Activated T-cell treated with anti-CD3 and anti-CD28 coated beads, Interleukin-2, amount 50 U/mL, for 4 hours (primary cell): ENCODE measurements at places on chromosomes 7 and 10. TPM values are rescaled to one million over a fixed set of nuclear protein-coding genes. Genes with fewer than 3 reads are reported as not detected.

DNA sequence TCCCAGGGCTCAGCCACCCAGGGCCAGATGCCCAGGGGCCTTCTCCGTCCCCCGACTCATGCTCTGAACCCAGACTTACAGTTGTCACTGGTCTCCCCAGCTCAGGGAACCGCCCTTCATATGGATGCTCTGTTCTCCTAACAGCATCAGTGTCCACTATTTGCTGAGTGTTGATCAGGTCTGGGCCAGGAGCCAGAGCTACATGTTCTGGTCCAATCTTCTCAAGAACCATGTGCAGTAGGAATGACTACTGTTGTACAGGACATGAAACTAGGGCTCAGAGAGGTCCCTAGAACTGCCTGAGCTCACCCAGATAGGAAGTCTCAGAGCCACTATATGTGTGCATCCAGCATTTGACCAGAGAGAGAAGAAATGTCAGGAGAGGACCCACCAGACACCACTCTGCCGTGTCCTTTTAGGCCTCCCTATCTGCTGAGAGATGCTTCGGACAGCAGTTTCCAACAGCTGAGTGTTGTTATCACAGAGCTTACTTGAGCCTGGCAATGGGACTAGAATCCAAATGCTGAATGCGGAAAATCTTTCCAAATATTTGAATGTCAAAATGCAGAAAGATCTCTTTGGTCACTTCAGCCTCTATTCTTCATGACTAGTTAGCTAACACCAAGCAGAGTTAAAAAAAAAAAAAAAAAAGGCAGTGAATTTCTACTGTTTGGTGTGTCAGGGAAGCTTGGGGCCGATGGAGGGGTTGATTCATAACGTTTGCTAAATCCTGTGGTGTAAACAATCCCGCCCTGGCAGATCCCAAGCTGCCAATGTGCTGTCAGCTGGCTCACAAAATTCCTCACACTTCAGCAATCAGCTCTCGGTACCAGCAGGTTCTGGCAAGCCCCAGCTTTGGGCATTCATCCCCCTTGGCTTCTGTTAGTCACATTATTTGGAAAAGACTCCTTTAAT lies 246.1 kb downstream of the TNS3 start:
- no peak for DNase-seq

GRCh38 chr7:75966190-75966961 lies 28.0 kb downstream of the TMEM120A start:
- DNase-seq, result no peak

- no peak for DNase-seq
Measured at GRCh38 chr7:17275749-17276671, 22.4 kb upstream of the AHR start.

DNA sequence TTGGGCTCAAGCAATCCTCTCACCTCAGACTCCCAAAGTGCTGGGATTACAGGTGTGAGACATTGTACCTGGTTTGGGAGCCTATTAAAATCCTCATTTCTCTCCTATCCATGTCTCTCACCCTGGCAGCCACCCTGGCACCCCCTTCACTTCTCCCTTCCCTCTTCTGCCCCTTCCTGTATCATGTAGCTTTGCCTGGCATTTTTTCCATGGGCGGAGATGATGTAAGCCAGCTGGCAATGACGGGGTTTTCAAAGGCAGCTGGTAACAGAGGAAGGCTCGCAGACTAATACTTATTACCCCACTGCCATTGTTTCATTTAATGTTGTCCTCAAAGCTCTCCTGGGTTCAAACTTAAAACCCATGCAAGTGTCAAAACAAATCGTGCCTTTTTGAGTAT lies 61.9 kb downstream of the RGS10 start:
- no peak for DNase-seq

DNA sequence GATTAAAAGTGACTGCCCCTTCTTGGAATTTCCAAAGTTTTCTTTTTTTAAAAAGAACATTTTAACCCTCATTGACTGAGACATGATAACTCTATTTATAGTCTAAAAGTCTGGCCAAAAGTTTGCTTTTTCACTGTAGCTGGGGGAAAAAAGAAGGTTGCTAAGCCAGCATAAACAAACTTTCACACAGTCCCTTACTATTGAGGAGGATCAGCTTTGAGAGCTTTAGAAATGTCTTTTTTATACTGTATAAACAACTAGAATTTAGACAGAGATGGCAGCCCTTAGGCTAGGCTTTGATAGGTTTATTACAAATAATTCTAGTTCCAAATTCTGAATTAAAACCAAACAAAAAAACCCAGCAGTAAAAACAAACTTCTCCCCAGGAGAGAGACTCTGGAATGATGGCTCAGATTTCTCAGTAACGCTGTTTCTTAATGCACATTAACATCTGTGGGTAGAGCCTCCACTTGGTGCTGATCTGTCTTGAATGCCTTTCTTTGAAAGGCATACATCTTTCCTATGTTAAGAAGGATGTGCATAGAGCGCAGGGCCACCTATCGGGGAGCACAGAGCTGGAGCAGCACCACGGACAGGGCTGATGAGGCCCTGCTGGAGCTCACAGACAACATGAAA lies 100.9 kb upstream of the PDLIM1 start:
- no peak for DNase-seq

- DNase-seq, result no peak
Measured at GRCh38 chr7:81676105-81676811, 93.6 kb downstream of the HGF start.

DNA sequence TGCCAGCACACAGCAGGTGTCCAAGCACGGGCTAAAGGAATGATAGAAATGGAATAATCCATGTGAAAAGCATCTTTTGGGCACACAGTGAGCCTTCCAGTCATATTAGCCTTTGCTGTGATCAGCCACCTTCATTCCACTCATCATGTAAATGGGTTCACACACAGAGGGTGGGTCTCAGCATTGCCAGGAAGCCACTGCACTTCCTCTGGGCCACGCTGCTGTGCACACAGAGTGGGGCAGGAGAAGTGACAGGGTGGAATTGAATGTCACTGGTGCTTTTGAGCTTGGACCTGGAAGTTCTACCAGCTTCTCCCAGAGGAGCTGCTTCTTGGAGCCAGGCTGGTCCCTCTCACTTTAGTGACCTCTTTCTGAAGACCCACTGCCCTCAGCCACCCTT lies 203.5 kb downstream of the USP6NL start:
- DNase-seq, result no peak

GRCh38 chr10:14579405-14579804 lies 195.3 kb downstream of the FAM107B start:
- DNase-seq, result no peak

DNA sequence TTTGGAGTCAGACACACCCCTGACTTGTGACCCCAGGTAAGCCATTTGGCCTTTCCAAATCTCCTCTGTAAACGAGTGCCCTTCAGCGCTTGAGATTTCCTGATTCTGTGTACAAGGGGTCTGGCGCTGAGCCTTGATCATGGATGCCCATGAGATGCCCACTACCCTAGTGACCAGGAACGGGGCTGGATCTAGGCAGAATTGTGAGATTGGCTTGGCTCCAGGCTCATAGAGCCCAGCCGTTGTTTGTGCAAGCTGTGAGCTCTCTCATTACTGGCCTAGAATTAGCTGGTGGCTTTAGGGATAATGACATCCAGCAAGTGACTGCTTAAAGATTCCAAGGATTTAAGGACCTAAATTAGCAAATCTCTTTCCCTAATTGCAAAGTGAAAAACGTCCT lies 84.9 kb downstream of the CAMK1D start:
- DNase-seq, result no peak

GRCh38 chr7:130387628-130388403 lies 7.5 kb downstream of the CPA1 start:
- DNase-seq, result no peak

GRCh38 chr10:75165684-75166622 lies 44.6 kb upstream of the VDAC2 start:
- no peak for DNase-seq

- no peak for DNase-seq
Measured at GRCh38 chr7:92057375-92057774, 76.9 kb downstream of the CYP51A1 start.

DNA sequence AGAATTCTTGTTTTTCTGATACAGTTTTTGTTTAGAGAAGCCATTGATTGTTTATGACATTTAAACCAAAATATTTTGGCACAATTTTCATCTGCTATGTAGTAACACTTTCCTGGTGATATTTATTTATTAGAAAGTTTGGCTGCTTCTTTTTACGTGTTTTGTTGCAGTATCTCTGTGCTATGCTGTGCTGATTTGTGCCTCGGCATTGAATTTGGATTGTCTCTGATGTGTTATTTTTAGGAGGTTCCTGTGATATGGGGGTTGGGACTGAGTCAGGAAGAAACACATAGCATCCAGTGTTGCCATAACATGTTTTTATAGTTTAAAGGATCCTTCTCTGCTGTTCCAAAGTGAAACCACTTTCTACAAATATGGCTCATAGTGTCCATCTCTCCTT lies 1197.7 kb upstream of the LRRN3 start:
- DNase-seq, result no peak

- DNase-seq, result no peak
Measured at GRCh38 chr7:85289279-85289678, 102.4 kb upstream of the SEMA3D start.

DNA sequence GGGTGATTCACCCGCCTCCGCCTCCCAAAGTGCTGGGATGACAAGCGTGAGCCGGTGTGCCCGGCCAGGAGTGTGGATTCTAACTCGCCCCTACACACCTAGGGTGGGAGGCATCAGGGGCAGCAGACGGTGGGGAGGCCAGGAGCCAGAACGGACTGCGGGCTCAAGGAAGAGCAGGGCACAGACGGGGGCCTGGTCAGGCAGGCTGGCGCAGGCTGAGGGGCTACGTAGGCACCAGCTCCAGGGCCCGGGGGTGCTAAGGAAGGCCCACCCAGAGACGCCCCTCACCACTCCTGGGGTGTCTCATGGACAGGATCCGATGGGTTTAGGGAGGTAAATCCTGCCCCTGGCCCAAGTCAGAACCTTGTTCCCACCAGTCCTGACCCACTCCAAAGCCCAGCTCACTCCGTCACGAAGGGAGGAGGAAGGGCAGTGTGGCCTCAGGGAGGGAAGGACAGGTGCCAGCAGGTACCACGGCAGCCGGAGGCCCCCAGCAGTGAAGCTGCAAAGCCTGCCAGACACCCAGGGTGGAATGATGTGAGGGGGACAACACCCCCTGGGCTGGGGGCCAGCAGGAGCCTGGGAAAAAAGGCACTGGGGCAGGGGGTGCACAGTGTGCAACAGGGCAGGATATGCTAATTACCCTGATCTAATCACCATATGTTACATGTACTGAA lies 251.4 kb downstream of the MAD1L1 start:
- DNase-seq, result no peak

GRCh38 chr7:140683657-140684056 lies 10.9 kb downstream of the ADCK2 start:
- DNase-seq, result no peak

- DNase-seq, result no peak
Measured at GRCh38 chr10:58758321-58758720, 245.6 kb downstream of the BICC1 start.

- DNase-seq, result no peak
Measured at GRCh38 chr10:5447611-5448071, 35.3 kb downstream of the NET1 start.

DNA sequence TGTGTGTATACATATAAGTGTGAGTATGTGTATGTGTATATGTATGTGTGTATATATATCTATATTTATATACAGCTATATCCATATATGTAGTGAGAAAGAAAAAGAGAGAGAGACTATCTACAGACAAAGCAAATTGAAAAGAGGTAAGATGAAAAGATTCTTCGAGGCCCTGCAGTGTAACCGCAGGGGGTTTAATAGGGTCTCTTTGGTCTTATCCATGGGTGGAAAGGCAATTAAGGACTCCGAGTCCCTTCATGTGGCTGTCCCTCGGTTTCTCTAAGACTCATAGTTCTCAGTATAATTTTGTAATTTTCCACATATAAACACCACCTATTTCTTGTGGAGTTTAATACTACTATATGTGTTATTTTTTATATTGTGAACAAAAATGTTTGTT lies 50.6 kb upstream of the JAZF1 start:
- no peak for DNase-seq

- DNase-seq, result no peak
Measured at GRCh38 chr7:111732923-111733322, 170.6 kb upstream of the IMMP2L start.

GRCh38 chr7:22201186-22201880 lies 155.6 kb downstream of the RAPGEF5 start:
- no peak for DNase-seq

AKR1C3 gene
- 0.53 TPM for total RNA-seq

AGBL3 gene
- 2.1 TPM for total RNA-seq

OPALIN gene
- not detected for total RNA-seq

GPR141 gene
- total RNA-seq, result not detected

C10orf105 gene
- total RNA-seq, result 0.05 TPM

SPDYE8 gene
- total RNA-seq, result not detected

ZPBP gene
- total RNA-seq, result not detected

SPDYE5 gene
- not detected for total RNA-seq

ENO4 gene
- total RNA-seq, result not detected

CCDC172 gene
- not detected for total RNA-seq

PIK3CG gene
- 19.7 TPM for total RNA-seq
